MCF 10A (cell line): ENCODE measurements at places on chromosomes 13 and 19.
A peak's percentile ranks its signal among the peaks of the same experiment; 100 is the strongest.

DNA sequence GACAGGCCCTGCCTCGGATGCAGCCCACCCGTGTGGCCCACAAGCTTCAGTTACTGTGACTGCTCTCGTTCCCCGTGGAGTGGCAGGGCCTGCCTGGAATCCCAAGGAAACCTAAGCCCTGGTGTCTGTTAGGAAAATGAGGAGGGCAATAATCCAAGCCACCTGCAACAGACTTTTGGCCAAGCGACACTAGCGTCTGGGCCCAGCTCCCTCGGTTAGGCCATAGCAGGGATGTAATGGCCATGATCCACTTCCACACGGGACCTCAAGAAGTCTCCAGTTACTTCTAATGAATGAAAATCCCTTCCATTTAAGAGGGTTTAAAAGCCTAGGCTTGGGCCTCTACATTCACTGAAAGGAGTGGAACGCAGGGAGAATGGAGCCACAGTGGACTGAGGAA is 8.9 kb downstream of the ZC3H4 start:
- H3K36me3 ChIP-seq: peaks cover 20% of the 10 kb centered on the region
- no peak overlapping the region for H3K4me3 ChIP-seq
- H3K27me3 ChIP-seq: no peaks in the 10 kb centered on the region

DNA sequence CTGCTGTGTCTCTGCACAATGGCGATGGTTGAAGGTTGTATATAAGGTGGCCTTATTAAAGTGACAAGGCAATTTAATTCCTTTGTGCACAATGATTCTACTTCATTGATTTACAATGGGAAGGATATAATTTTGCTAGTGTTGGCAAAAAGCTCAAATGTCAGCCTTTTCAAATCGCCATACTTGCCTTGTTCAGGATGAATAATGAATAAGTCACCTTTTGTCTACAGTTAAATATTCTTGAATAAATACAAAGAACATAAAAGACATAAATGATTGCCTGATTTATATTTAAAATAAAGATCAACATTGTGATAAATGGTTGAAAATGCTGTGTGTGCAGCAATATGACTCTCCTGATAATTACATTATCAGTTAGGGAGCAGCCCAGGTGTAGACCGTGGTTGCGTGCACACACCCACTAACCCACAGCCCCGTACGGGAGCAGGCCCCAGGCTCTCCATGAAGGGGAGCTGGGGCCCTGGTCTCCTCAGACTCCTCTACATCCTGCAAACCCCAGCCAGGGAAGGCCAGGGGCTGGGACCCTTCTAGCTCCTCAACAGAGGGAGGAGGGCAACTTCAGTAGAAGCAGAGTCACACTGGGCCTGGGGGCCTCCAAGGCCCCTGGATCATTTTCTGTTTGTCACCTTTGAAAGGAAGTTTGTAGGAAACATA is 64.9 kb downstream of the TEX29 start:
- DNase-seq: no peak
- H3K27ac ChIP-seq: no peak overlapping the region
- H3K4me1 ChIP-seq: no peaks in the 10 kb centered on the region
- H3K27me3 ChIP-seq: no peaks in the 10 kb centered on the region
- H3K36me3 ChIP-seq: no peaks in the 10 kb centered on the region

DNA sequence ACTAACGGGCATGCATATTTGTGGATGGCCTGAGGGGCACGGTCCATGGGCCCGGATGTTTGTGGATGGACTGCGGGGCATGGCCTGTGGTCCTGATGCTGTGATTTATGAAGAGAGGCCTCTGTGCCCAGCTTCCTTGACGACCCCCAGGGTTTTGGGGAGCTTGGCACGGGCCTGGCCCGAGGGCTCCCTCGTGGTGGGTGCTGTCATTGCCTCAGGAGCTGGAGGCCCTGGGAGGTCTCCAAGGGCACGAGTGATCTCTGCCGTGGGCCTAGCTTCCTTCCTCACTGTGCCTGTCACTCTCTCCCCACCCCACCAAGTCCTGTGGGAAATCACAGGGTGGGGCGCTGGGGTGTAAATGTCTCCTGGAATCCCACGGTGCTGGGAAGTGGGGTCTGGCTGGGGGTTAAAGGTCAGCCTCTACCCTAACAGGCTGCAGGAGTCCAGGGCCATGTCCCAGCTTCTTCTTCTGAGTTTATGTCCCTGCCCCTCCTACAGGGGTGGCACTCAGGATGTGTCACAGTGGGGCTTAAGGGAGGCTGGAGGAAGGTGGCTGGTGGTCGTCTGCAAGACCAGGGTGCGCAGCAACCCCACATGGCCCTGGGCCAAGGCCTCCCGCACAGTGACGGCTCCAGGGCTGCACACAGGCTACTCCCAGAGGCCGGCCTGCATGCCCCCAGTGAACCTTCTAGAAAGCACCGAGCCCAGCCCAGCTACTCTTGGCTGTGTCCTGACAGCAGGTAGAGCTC is 27.6 kb upstream of the RANBP3 start:
- H3K4me1 ChIP-seq: no peaks in the 10 kb centered on the region
- peaks cover 12% of the 10 kb centered on the region for H3K36me3 ChIP-seq
- no peaks in the 10 kb centered on the region for H3K27me3 ChIP-seq
- H3K4me3 ChIP-seq: no peak overlapping the region
- H3K27ac ChIP-seq: no peak overlapping the region

GRCh38 chr13:111042661-111043226 is 72.4 kb upstream of the ARHGEF7 start:
- peaks cover 42% of the 10 kb centered on the region for H3K27me3 ChIP-seq
- no peak for DNase-seq
- no peak overlapping the region for H3K27ac ChIP-seq
- no peak overlapping the region for H3K4me3 ChIP-seq

- H3K4me1 ChIP-seq: no peaks in the 10 kb centered on the region
- peak; percentile 16 for DNase-seq
- H3K36me3 ChIP-seq: no peaks in the 10 kb centered on the region
- peaks cover 19% of the 10 kb centered on the region for H3K27me3 ChIP-seq
Observed at GRCh38 chr13:107144432-107144831, 576.5 kb upstream of the ARGLU1 start.

GRCh38 chr13:90902255-90902654 is 445.2 kb upstream of the MIR17HG start:
- no peaks in the 10 kb centered on the region for H3K27me3 ChIP-seq
- no peaks in the 10 kb centered on the region for H3K36me3 ChIP-seq
- no peak overlapping the region for H3K27ac ChIP-seq
- no peaks in the 10 kb centered on the region for H3K4me1 ChIP-seq
- H3K4me3 ChIP-seq: no peak overlapping the region

DNA sequence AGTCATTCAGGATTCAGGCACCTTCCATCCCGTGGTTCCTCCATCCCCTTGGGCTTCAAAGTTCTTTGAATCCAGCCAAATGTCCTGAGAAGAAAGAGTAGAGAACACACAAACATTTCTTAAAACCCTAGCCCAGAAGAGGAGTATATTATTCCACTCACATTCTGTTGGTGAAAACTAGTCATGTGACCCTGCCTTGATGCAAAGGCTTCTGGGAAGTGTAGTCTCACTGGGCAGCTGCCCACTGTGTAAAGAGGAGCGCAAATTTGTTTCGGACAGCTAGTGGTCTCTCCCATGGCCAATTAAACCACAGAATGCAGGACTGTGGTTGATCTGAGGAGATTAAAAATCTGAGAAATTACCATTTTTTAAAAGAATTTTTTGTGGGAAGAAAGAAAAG is 304.4 kb downstream of the SUCLA2 start:
- no peak overlapping the region for H3K4me3 ChIP-seq
- H3K36me3 ChIP-seq: no peaks in the 10 kb centered on the region
- no peaks in the 10 kb centered on the region for H3K4me1 ChIP-seq
- no peaks in the 10 kb centered on the region for H3K27me3 ChIP-seq
- no peak for DNase-seq

DNA sequence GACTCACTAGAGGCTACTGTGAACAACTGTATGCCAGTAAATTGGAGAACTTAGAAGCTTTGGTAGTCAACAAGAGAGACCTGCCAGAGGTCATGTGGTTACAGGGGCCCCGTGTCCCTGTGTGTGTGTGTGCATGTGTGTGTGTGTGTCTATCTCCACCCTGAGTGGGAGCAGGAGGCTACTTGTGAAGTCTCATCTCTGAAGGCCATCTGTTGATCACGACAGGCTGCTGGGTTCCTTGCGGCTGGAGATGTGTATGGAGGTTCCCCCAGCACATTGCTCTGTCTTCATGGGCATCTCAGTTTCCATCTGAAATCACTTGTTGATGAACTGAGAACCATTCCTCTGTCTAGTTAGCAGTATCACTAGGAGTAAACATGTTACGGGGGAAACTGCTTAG is 58.2 kb upstream of the TEX29 start:
- H3K27me3 ChIP-seq: no peaks in the 10 kb centered on the region
- peaks cover 47% of the 10 kb centered on the region for H3K36me3 ChIP-seq
- no peak overlapping the region for H3K4me3 ChIP-seq
- no peak for DNase-seq

- H3K27me3 ChIP-seq: no peaks in the 10 kb centered on the region
- H3K27ac ChIP-seq: no peak overlapping the region
- H3K36me3 ChIP-seq: no peaks in the 10 kb centered on the region
- H3K4me3 ChIP-seq: no peak overlapping the region
Observed at GRCh38 chr13:33004511-33004910, 11.7 kb upstream of the KL start.

- no peak overlapping the region for H3K4me3 ChIP-seq
- no peak for DNase-seq
- no peak overlapping the region for H3K27ac ChIP-seq
- H3K4me1 ChIP-seq: no peaks in the 10 kb centered on the region
Observed at GRCh38 chr13:110173247-110173818, 133.6 kb downstream of the COL4A1 start.

- no peak overlapping the region for H3K4me3 ChIP-seq
- H3K27ac ChIP-seq: no peak overlapping the region
- no peaks in the 10 kb centered on the region for H3K36me3 ChIP-seq
- peaks cover 83% of the 10 kb centered on the region for H3K27me3 ChIP-seq
- no peak for DNase-seq
Observed at GRCh38 chr13:71862459-71862943, 4.5 kb downstream of the DACH1 start.

DNA sequence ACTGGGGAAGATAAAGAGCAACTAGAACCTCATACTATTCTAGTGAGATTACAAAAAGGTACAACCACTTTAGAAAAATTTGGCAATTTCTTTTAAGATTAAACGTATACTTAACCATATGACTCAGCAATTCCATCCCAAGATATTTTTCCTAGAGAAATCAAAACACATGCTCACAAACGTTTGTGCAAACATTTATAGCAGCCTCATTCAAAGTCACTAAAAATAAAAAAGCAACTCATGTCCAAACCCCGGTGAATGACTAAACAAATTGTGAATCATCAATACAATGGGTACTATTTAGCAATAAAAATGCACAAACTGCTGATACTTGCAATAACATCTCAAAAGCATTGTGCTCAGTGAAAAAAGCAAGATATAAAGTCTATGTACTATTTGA is 121.5 kb downstream of the FRY start:
- no peak overlapping the region for H3K27ac ChIP-seq
- H3K4me1 ChIP-seq: peaks cover 9% of the 10 kb centered on the region
- H3K4me3 ChIP-seq: no peak overlapping the region
- H3K27me3 ChIP-seq: no peaks in the 10 kb centered on the region
- peak; percentile 73 for DNase-seq
- no peaks in the 10 kb centered on the region for H3K36me3 ChIP-seq

DNA sequence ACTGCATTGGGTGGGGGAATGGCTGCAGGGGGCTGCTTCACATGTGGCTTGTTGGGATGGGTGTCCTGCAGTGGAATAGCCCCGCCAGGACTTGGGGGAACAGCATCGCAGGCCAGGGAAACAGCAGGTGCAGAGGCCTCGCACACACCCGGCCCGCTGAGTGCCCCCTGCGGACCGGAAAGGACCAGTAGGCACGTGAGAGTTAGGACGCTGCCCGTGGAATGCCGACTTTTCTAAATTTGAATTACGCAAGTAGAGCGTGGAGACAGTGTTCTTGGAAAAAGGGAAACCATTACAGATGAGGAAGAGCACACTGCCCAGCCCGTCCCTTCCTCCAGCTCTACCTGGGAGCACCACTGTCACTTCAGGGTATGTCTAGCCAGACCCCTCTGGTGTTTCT is 11.5 kb downstream of the DNM2 start:
- no peaks in the 10 kb centered on the region for H3K4me1 ChIP-seq
- no peak overlapping the region for H3K4me3 ChIP-seq
- H3K27ac ChIP-seq: no peak overlapping the region
- H3K36me3 ChIP-seq: no peaks in the 10 kb centered on the region
- no peak for DNase-seq

DNA sequence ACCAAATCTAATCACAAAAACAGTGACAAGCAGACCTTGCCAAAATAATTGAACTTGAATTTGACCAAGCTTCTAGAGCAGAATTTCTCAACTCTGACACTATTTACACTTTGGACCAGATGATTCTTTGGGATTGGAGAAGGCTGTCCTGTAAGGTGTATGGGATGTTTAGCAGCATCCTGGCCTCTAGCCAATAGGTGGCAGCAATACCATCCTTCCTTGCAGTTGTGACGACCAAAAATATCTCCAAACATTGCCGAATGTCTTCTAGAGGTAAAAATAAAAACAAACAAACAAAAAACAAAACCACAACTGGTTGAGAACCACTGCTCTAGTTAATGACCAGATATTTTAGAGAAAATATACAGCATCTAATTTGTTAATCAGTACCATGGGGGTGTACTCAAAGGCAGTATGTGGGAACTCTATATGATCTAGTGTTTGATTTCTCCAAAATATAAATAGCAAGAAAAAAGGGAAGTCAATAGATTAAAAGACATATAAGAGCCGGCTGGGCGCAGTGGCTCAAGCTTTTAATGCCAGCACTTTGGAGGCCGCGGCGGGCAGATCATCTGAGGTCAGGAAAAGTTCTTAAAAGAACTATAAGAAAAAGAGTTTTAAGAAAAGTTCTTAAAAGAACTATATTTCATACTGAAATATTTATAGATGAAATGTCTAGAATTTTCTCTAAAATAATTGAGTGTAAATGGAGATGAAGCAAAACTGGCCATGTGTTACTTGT is 60.9 kb upstream of the ZNF527 start:
- H3K27me3 ChIP-seq: no peaks in the 10 kb centered on the region
- no peak overlapping the region for H3K27ac ChIP-seq
- H3K36me3 ChIP-seq: no peaks in the 10 kb centered on the region
- H3K4me1 ChIP-seq: no peaks in the 10 kb centered on the region
- no peak overlapping the region for H3K4me3 ChIP-seq

DNA sequence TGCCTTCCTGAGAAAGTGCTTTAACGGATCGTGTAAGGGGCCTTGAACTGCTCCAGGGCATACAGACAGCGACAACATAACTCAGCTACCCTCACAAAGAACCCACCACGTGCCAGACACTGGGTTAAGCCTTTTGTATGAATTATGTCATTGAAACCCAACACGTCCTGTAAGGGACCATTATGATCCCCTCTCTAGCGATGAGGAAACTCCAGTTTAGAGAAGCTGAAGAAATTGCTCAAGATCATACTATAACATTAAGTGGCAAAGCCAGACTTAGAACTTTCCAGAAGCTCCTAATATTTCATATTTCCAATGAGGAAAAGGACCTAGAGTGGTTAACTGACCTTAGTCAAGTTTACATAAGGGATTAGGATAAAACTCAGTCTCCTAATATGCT is 57.0 kb upstream of the RAP2A start:
- no peak overlapping the region for H3K4me3 ChIP-seq
- no peaks in the 10 kb centered on the region for H3K27me3 ChIP-seq
- H3K4me1 ChIP-seq: no peaks in the 10 kb centered on the region
- no peak for DNase-seq
- peaks cover 19% of the 10 kb centered on the region for H3K36me3 ChIP-seq
